ENCODE measurements at places on chromosomes 2 and 18. TPM values are rescaled to one million over a fixed set of nuclear protein-coding genes. Genes with fewer than 3 reads are reported as not detected.

GRCh38 chr2:42243297-42243696, 74.1 kb downstream of the EML4 start:
- H3K4me1 ChIP-seq: peaks cover 13% of the 10 kb centered on the region
- DNase-seq: no peak
- H3K4me3 ChIP-seq: no peak overlapping the region
- no peaks in the 10 kb centered on the region for H3K27me3 ChIP-seq

- no peak overlapping the region for H3K27ac ChIP-seq
- no peak overlapping the region for H3K4me3 ChIP-seq
- no peak for DNase-seq
- no peaks in the 10 kb centered on the region for H3K4me1 ChIP-seq
Observed at GRCh38 chr2:105779394-105779793, 34.7 kb downstream of the NCK2 start.

GRCh38 chr2:30444273-30444672, 2.8 kb upstream of the LCLAT1 start:
- no peak overlapping the region for H3K4me3 ChIP-seq
- H3K36me3 ChIP-seq: no peaks in the 10 kb centered on the region
- no peaks in the 10 kb centered on the region for H3K27me3 ChIP-seq
- no peak for DNase-seq
- H3K4me1 ChIP-seq: no peaks in the 10 kb centered on the region
- H3K27ac ChIP-seq: no peak overlapping the region

- H3K36me3 ChIP-seq: no peaks in the 10 kb centered on the region
- no peaks in the 10 kb centered on the region for H3K27me3 ChIP-seq
- no peak for DNase-seq
- peaks cover 16% of the 10 kb centered on the region for H3K4me1 ChIP-seq
Observed at GRCh38 chr2:239292959-239293774, 107.7 kb downstream of the HDAC4 start.

Gene PRKCE
- total RNA-seq: 25.8 TPM

Gene TMEM185B
- 16.5 TPM for total RNA-seq

Gene CRYBA2
- total RNA-seq: 5.5 TPM
